Aorta (tissue), 5 donors: ENCODE measurements at places on chromosomes 1 and 21.

GRCh38 chr1:214455479-214455878, 95.9 kb downstream of the PTPN14 start:
- DNase-seq = no peak

- DNase-seq = no peak
Observed at GRCh38 chr1:115701090-115701489, 59.3 kb downstream of the VANGL1 start.

DNA sequence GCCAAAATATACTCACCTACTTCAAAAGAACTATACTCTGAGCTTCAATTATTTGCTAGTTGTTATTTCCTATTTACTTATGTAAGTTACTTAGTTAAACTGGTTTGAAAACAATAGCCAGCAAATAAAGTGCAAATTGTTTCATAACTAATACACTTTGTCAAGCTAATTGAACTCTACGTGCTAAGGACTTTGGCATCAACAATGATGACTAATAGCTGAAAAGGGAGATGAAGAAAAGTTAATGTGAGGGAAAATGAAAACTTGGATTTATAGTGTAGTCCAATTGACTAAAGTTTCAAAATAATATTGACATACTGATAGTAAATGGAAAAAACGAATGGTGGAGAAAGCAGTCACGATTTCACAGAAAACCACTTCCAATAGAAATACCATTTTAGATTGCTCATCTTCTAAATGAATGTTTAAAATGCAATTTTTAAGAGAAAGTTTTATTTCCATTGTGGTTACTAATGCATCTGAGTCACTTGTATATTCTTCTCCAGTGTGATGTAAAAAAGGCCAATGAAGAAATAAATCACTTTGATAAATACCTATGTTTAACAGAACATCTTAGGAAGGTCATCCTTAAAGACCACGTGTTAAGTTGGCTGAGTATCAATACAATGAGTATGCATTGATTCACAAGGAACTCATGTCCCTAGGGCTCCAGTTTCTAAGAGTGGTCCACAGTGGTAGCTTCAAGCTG, 455.2 kb downstream of the LTN1 start:
- no peak for DNase-seq

DNA sequence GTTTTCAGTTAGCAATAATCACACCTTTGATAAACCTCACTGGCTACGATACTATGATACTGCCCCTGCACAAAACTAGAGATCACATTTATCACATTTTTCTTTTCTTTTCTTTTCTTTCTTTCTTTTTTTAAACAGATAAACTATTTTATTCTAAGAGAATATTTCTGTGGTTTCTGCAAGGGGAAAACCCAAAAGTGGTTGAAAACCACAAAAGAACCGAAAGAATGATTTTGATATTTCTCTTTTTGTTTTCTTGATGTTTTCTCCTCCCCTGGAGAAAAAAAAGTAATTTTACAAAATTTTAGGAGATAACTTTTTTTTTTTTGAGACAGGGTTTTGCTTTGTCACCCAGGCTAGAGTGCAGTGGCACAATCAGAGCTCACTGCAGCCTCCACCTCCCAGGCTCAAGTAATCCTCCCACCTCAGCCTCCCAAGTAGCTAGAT, 18.4 kb upstream of the FRRS1 start:
- DNase-seq = no peak

DNA sequence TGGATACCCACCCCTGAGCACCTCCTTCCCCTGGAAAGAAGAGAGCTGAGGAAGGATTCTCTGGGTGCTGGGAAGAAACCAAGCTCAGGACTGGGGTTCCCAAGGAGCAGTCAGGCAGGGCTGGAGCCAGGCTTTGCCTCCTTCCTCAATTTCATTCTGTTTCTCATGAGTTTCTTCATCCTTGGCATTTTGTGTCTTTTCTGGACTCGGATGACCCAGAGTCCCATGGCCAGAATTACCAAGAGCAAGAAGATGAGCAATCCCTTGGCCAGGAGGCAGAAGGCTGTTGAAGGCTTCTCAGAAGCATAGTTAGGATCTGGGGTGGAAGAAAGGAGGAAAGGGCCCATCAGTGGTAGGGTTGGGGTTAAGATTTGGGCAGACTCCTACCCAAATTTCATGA, 2.5 kb downstream of the SLAMF9 start:
- DNase-seq = no peak
